ENCODE measurements at places on chromosomes 1 and 21.

DNA sequence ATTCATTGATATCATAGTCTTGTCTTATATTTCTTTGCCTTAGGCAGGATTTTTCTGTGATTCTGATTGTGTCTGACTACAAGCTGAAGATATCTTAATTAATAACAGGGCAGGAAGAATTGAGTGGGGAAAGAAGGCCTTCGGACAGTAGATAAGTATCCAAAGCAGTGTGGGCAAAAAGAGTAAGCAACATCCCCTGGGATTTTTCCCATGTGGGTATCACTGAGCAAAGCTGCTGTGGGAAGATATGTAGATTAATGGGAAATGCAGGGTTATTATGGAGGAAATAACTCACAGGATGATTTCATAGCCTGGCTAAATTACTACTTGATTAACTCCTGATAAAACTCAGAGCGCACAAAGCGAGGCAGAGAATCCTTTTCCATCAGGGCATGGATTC is 55.7 kb downstream of the RGS5 start:
- no peak for DNase-seq

- DNase-seq, result no peak
Measured at GRCh38 chr1:41777695-41778094, 141.0 kb downstream of the HIVEP3 start.

- no peak for DNase-seq
Measured at GRCh38 chr1:244012202-244012601, 38.9 kb upstream of the ZBTB18 start.

- DNase-seq, result no peak
Measured at GRCh38 chr1:110525249-110525595, 6.2 kb upstream of the KCNA10 start.

- DNase-seq, result no peak
Measured at GRCh38 chr1:162169031-162169790, 99.7 kb downstream of the NOS1AP start.

DNA sequence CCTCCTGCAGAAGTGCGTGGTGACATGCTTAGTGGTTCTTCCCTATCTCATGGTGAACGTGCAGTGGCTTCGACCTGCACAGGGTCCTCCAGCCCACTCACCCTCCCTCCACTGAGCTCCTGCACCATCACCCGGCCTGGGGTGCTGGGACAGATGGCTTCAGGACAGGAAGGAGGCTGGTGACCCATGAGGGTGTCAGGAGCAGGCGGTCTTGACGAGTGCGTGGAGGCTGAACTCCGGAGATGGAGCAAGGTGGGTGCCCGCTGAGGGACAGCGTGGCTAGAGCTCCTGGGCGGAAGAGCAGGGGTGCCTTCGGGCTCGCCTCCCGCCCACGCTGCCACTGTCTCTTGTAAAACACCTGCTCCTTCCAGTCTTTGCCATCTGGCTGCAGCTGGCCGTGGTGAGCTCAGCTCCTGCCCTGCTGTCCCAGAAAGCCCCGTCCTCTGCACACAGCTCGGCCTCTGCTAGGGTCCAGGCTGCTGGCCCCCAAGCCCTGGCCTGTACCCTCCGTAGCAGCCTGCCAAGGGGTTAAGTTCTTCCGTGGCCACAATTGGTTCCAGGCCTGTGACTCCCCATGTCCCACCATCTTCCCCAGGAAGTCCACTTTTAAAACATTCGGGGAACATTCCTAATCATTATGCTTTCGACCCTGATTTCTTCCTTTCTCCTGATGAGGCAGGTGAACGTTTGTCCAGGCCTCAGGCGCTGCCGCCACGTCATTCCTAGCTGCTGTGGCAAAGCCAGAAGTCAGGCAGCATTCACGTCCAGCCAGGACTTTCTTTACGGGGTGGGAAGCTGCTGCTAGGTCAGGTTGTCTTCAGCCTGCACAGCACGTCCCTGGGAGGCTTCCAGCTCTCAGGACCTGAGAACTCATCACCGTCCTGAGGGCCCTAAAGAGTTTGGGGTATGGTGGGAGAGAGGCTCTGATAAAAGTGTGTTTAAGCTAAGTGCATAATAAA is 8.1 kb downstream of the KRTAP10-1 start:
- no peak for DNase-seq

- DNase-seq, result no peak
Measured at GRCh38 chr1:47568763-47569162, 130.9 kb downstream of the FOXD2 start.
